ENCODE measurements at places on chromosomes 1 and 21. TPM values are rescaled to one million over a fixed set of nuclear protein-coding genes. Genes with fewer than 3 reads are reported as not detected.

DNA sequence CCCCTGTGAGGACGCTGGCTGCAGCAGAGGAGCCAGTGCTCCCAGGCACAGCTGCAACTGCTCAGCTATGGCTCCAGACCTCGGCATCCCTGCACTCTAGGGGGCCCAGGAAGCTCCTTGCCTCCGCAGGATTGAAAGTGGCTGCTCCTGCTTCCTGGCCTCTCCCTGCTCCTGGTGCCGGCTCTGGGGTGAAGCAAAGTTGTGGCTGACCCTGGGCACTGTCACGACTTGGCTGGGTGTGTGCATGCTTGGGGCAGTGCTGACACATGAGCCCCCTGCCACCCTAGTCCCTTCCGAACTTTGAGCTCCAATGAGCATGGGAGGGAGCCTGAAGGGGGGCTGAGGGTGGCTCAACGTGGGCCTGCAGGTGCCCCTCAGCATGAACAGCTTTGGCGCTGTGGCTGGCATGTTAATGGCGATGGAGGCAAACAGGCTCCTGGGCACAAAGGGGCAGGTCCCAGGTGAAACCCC, 1512.2 kb downstream of the KCNT2 start:
- no peak for DNase-seq

- DNase-seq = no peak
Observed at GRCh38 chr1:75265792-75266191, 131.6 kb downstream of the LHX8 start.

GRCh38 chr1:98008373-98008772, 87.5 kb upstream of the DPYD start:
- DNase-seq = no peak

POU3F1 gene
- total RNA-seq = 0.57 TPM

OPTC gene
- total RNA-seq = not detected

CAMK1G gene
- total RNA-seq = not detected

RNASEL gene
- 5.3 TPM for total RNA-seq
